Fibroblast of skin of scalp (primary cell): ENCODE measurements at places on chromosomes 6 and 20.

DNA sequence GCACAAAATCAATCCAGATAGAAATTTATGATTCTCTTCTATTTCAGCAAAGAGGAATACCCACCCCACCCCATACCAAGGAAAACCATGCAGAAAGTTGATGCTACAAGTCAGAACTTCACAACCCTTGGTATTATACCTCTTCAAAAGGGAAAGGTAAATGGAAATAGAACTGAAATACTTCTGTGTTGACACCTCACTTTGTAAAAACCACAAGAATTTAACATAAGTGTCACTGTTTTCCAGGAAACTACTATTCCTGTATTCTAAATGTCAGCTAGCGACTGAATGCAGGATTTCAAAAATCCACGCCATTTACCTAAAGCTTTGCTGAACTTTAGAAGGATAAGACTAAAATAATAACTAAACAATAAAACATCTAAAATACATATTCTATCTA is 3.6 kb downstream of the CPNE1 start:
- DNase-seq, result no peak

- DNase-seq, result no peak
Measured at GRCh38 chr6:5081955-5082354, 3.2 kb upstream of the PPP1R3G start.

DNA sequence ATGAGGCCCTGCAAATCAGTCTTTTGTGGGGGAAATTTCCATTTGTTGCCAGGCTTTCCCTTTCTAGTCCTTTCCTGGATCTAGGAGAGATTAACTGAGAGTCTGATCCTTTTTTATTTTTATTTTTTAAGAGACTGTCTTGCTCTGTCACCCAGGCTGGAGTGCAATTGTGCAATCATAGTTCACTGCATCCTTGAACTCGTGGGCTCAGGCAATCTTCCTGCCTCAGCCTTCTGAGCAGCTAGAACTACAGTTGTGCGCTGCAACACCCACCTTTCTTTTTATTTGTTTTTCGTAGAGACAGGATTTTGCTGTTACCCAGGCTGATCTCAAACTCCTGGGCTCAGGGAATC is 22.9 kb downstream of the OR2B2 start:
- DNase-seq, result no peak

- DNase-seq, result no peak
Measured at GRCh38 chr6:116271149-116271708, 8.5 kb downstream of the TSPYL1 start.
